ENCODE measurements at places on chromosomes 13 and 19.
A peak's percentile ranks its signal among the peaks of the same experiment; 100 is the strongest.

GRCh38 chr19:58468216-58468839 is 1.4 kb downstream of the ZNF324 start:
- DNase-seq: no peak

GRCh38 chr19:39398297-39398864 is 7.2 kb downstream of the MED29 start:
- no peak for DNase-seq

DNA sequence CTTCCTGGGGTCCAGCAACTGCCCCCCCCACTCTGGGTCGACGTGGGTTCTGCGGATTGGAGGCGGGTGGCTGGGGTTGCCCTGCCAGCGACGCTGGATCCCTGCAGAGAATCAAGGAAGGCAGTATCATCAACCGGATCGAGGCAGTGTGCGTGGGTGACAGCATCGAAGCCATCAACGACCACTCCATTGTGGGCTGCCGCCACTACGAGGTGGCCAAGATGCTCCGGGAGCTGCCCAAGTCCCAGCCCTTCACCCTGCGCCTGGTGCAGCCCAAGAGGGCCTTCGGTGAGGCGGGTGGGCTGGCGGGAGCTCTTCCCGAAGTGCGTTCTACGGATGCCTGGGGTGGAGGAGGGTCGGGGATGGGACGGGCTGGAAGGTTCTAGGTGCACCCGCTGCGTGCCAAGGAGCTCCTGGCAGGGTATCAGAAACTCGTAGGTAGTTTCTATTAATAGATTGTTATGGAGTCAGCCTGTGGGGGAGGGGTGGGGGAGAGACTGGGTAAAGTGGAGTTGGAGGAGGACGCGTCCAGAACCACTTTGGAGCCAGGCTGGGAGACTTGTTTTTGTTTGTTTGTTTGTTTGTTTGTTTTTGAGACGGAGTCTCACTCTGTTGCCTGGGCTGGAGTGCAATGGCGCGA is 1.5 kb downstream of the GIPC3 start:
- DNase-seq: no peak

DNA sequence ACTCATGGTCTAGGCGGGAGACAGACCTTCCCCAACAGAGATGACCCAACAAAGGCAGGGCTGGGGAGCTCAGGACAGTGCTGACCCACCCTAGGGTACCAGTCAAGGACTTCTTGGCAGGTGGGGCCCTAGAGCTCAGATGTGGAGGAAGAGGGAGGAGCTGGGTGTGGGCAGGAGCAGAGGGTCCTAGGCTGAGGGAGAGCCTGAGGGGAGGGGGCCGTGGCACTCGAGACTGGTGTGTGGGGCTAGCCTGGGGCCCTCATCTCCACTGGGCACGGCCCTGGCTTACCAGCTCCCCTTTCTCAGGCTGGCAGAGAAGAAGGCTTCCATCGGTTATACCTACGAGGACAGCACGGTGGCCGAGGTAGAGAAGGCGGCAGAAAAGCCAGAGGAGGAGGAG is 18.6 kb downstream of the CLASRP start:
- no peak for DNase-seq

DNA sequence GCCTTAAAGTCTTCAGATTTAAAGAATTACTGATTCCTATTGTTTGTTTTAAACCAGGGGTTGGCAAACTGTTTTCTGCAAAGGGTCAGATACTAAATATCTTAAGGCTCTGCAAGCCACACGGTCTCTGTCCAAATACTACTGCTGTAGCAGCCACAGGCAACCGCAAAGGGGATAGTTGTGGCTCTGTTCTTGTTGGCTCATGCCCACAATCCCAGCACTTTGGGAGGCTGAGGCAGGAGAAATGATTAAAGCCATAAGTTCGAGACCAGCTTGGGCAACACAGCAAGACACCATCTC is 22.4 kb downstream of the RANBP3 start:
- DNase-seq: no peak

DNA sequence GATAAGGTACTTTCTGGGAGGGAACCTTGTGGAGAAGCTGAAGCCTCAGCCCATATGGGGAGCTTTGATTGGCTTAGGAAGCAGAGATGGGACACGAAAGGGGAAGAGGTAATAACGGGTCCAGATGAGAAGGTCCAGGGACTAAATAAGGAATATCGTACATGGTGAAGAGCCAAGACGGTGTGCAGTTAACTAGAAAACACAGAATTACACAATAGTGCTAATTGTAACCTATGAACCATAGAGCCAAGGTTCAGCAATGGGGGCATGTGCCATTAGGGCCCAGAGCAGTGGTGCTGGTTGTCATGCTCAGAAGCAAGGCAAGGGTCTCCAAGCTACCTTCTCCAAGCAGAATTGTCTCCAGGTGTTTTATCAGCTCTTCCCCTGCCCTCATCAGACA is 106.1 kb downstream of the IRS2 start:
- DNase-seq: no peak

- no peak for DNase-seq
Measured at GRCh38 chr19:54492568-54492967, 10.1 kb upstream of the LAIR2 start.

GRCh38 chr13:29730253-29730652 is 120.2 kb downstream of the UBL3 start:
- no peak for DNase-seq

DNA sequence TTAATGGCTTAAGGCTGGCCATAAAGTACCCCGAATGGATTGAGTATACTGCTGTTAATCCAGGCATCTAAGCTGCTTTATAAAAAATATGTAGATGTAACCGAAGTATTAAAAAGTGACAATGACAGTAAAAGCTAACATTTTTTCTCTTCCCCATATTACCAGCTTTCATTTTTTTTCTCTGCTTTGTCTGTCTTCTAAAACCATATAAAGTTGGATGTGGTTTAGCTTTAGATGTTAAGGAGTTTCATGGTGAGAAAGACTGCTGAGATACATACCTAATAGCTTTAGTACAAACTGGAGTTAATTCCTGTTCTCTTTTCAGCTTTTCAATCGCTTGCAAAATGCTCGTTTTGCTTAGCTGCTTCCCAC is 838 bp downstream of the AKAP11 start:
- DNase-seq: no peak

- no peak for DNase-seq
Measured at GRCh38 chr13:34647379-34648150, 294.5 kb upstream of the NBEA start.

GRCh38 chr19:5580161-5580571 is 12.4 kb upstream of the TINCR start:
- no peak for DNase-seq

- DNase-seq: no peak
Measured at GRCh38 chr13:94706843-94707399, 5.4 kb downstream of the SOX21 start.

GRCh38 chr19:48681127-48681470 is 8.3 kb upstream of the NTN5 start:
- DNase-seq: peak; percentile 95

GRCh38 chr13:20185366-20186056 is 7.2 kb downstream of the GJB2 start:
- DNase-seq: no peak

- no peak for DNase-seq
Measured at GRCh38 chr13:75091718-75092117, 390.3 kb downstream of the TBC1D4 start.

DNA sequence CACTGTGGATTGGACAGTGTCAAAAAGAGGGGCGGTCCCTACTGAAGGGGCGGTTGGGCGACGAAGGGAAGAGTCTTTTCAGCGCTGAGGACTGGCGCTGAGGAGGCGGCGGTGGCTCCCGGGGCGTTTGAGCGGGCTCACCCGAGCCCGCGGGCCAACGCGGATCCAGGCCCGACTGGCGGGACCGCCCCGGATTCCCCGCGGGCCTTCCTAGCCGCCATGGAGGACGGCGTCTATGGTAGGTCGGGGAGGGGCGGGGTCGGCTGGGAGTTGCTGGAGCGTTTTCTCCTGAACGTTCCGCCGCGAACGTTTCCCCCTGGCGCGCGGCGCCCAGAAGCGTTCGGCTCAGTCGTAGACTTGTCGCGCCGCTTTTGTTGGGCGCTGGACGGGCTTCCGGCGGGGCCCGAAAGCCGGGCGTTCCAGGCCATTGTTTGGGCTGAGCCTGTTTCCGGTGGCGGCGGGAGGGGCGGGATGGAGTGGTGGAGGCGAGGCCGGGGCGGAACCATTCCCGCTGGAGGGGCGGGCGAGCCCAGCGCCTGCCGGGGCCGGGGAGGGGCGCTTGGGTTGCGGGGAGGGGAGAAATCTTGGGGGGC is at the start of gene CYTH2:
Gene CYTH2, plus strand, starts transcription at position 81 of the 593 bp plus-strand sequence. Its CDS starts 139 bp downstream, at position 220.
- DNase-seq: peak; percentile 37

DNA sequence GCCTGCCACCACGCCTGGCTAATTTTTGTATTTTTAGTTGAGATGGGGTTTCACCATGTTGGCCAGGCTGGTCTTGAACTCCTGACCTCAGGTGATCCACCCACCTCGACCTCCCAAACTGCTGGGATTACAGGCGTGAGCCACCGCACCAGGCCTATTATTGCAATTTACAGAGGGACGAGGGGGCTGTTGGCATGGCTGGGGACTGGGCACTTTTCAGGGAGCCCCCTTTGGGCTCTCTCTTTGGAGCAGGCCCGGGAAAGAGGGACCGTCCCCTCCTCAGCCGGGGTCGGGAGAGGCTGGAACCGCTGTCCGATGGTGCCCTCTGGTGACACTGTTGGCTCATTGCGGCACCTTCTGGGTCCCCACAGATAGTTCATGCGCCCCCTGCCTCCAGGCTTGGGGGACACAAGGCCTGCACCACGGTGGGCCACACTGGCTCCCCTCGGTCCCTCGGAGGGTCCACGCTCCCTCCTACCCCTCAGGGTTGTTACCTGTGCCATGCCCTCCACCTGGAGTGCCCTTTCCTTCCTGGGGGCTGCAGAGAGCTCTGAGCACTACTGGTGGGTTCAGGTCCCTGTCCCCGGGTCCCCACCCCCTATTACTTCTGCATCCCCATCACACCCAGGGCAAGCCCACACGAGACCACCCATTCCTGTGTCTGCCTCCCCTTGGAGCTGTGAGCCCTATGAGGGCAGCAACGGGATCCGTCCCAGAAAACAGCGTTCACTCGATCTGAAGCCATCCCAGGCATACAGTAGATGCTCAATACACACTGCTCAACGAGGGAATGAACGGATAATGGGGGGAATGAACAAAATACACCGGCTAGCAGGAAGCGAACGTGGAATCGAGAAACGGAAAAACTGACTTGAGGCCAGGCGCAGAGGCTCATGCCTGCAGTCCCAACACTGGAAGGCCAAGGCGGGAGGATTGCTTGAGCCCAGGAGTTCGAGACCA is 12.5 kb downstream of the FEM1A start:
- DNase-seq: no peak

GRCh38 chr13:44171861-44172260 is 201.8 kb upstream of the SERP2 start:
- no peak for DNase-seq

DNA sequence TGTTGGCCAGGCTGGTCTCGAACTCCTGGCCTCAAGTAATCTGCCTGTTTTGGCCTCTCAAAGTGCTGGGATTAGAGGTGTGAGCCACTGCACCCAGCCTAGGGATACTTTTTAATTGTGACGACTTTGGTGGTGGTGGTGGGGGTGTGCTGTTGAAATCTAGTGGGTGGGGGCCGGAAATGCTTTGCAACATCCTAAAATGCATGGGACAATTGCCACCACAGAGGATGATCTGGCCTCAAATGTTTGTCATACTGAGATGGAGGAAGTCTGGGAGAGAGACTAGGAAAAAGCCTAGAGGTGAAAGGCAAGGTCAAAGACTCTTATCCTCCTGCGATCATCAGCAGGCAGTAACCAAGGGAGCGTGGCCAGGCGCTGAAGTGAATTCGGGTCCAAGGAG is 1.4 kb downstream of the NWD1 start:
- no peak for DNase-seq

GRCh38 chr13:52950436-52950956 is 78.1 kb upstream of the OLFM4 start:
- no peak for DNase-seq

- DNase-seq: no peak
Measured at GRCh38 chr13:35957996-35958395, 173.2 kb downstream of the DCLK1 start.

GRCh38 chr19:16340092-16340491 is 15.5 kb downstream of the KLF2 start:
- DNase-seq: no peak

DNA sequence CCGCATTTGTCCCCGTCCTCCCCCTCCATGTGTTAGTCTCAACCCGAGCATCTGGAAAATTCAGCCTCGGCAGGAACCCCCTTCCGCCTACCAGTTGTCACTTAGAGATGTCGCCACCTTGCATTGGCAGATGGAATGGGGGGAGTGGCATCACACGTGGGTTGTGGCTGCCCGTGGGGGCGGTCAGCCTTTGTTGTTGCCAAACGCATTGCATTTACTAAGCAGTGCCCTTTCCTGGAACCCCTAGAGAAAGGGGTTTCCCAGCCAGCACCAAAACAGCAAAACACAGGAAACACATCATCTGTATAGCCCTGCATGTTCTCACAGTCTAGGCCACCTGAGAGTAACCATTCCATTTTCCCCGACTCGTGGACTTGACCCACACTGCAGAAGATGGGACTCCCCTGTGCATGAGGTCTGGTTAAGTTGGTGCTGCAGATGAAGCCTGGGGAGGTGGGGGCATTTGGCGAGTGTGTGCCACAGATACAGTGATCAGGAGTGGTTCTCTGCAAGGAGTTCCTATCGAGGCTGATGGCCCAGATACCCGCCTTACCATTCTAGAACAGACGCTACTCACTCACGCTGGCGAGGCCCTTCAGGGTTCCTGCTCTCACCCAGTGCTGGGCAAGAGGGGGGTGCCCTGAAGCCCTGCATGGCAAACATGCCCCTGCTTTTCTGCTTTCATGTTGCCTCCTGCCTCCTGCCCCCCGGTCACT is 38.3 kb downstream of the TMED1 start:
- DNase-seq: no peak

DNA sequence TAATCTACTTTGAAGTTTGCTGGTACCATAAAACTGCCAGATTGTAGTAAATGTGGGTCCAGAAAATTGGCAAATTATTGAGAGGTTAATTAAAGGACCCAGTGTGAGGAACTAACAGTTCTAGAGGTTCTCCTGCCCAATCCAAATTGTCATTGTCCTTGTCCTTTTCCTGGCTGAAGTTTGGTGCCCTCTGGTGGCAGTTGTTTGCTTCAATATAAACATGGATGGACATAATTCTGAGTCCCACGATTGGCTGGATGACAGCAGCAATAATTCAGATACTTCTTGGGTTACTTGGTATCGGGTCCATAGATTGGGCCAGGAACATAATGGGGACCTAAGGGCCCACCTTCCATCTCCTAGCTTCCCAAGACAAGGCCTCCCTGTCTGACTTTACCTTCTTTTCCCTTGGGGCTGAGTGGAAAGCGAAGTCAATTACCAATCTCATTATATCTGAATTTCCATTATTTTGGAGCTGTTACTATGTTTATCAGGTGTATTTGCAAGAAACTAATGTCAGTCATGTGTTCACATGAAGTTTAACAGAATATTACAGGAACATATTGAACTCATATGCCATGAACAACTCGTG is 33.8 kb upstream of the GARRE1 start:
- peak; percentile 35 for DNase-seq

DNA sequence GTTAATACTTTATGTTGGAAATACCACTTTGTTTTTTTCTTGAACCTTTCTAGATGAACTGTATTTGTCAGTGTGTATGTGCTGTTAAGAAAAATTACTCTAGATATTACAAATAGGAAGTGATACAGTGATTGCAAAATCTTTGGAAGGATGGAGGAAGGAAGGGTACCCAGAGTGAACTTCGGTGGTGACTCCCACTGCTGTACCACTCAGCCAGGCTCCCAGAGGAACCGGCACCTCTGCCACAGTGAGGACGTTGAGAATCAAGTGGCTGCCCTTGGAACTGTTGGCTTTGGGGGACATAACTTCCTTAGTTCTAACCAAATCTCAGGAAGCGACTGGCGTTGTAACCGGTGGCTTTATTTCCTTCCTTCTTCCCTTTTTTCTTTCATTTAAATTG is 184.7 kb downstream of the PCCA start:
- DNase-seq: no peak

- DNase-seq: no peak
Measured at GRCh38 chr19:35170359-35171061, 16.0 kb downstream of the FXYD5 start.
